ENCODE measurements at places on chromosomes 2 and 18.

DNA sequence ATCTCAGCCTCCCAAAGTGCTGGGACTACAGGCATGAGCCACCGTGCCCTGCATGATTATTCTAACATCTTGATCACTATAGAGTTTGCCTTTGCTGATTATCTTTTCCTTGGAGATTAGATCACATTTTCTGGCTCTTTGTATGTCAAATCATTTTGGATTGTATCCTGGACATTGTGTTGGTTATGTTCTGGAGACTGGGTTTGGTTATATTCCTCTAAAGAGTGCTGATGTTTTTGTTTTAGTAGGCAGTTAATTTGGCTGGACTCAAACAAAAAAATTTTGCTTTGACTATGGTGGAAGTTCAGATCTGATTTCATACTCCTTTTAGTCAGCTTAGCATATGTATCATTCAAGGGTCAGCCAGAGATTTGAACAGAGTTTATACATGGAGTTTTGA lies 26.4 kb downstream of the ETAA1 start:
- DNase-seq = no peak

GRCh38 chr2:239954166-239955086 lies 70.7 kb downstream of the NDUFA10 start:
- DNase-seq = no peak

DNA sequence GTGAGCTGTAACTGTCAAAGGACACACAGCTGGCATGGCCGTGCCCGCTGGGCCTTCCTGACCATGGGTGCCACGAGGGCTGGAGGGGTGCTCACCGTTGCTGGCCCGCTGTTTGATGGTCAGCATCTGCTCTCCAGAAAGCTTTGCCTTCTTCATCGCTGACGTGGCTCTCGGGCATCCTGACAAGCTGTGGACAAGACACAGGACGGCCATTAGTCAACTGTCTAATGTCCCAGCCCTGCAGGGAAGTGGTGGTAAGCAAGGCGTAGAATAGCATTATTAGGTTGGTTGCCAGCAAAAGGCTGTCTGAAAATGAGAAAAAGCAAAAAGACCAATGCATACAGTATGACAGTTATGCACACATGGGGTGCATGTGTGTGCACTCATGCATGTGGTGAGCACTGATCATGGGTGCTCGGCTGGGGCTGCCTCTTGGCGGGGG lies 64.7 kb upstream of the PXDN start:
- DNase-seq = no peak

- no peak for DNase-seq
Measured at GRCh38 chr18:41058351-41059125, 896.5 kb upstream of the PIK3C3 start.
